CD4-positive, alpha-beta T cell treated with Interleukin-6 at 100 ng/mL for 8 hours (primary cell): ENCODE measurements at places on chromosomes 3 and 15.

DNA sequence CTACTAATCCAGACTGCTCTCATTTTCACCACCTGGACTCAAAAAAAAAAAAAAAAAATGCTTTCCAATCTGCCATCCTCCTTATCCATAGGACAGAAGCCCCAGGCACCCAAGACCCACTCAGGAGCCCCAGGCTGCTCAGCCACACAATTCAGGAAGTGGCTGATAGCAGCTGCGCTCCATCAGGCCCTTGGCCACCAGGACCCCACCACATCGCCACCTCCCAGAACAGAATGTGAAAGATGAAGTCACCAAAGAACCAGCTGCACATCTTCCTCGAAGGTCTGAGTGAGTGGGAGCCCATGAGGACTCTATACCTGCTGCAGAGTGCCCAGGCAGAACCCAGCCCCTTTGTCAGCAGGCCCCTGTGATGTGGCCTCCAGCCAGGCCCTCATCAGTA, 19.5 kb downstream of the POC1A start:
- no peak for DNase-seq

DNA sequence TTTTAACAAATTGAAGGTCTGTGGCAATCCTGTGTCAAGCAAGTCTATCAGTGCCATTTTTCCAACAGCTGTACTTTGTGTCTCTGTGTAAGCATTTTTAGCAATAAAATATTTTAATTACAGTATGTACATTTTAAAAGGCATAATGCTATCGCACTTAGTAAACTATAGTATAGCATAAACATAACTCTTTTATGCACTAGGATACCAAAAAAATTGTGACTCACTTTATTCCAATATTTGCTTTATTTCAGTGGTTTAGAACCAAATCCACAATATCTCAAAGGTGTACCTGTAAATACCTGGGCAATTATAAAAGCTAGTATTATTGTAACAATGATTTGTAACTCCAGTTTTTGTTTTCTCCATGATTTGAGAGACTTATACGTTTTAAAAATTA, 46.5 kb downstream of the FRMD5 start:
- no peak for DNase-seq

- no peak for DNase-seq
These were observed 78.0 kb downstream of the FSIP1 start for GRCh38 chr15:39704689-39705088.

GRCh38 chr3:31770822-31771326, 210.2 kb downstream of the OSBPL10 start:
- DNase-seq = no peak

- DNase-seq = no peak
These were observed 273.1 kb downstream of the GABRG3 start for GRCh38 chr15:27244047-27244446.

DNA sequence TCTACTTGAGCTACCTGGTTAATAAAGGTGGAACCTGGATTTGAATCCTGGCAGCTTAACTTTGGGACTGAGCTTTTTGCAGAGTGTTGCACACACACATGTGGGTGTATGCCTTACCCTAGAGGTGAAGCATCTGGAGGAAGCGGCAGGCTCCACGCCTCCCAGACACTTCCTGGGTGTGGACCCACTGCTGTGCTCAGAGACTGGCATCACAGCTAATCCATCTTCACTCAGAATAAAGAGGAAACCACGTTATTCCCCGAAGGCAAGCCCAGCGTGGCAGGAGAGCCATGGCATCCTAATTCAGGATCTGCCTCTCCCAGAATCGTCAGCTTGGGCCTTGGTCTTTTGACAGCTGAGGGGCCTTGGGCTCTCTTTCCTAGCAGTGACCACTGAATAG, 25.5 kb downstream of the CCDC13 start:
- DNase-seq = peak; percentile 56

- DNase-seq = peak; percentile 77
These were observed 318.7 kb upstream of the STT3B start for GRCh38 chr3:31213869-31214486.

- DNase-seq = no peak
These were observed 10.9 kb upstream of the DLL4 start for GRCh38 chr15:40918146-40918798.

- no peak for DNase-seq
These were observed 123.4 kb upstream of the LRRN1 start for GRCh38 chr3:3675801-3676200.

DNA sequence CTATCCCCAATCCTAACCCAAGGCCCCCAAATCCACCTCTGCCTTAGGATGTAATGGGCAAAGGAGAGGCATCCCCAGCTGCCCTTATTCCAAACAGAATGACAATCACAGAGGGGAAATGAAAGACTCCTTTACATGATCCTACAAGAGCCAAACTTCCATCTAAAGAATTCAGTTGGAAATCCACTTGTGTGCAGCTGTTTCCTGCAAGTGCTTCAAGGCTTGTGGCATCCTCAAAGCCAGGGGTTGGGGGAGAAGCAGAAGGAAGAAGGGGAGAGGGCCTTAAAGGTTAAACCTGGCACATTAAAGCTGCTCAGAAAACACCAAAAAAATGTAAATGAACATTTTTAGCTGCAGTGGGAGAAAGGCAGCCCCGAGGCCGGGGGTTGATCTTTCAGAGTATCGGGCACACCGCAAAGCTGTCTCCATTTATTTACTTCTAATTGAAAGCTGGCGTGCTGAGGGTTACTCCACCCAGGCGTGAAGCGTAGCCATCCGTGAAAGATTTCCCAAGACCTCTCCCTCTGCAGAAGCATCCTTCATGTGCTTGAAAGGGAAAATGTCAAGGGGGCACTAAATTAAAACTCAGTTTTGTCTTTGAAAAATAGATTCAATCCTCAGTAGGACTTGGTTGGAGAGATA, 217.8 kb downstream of the SHQ1 start:
- no peak for DNase-seq

- DNase-seq = no peak
These were observed 1.9 kb downstream of the OSBPL10 start for GRCh38 chr3:31979001-31979697.

GRCh38 chr3:153246806-153247205, 84.8 kb downstream of the RAP2B start:
- DNase-seq = no peak

DNA sequence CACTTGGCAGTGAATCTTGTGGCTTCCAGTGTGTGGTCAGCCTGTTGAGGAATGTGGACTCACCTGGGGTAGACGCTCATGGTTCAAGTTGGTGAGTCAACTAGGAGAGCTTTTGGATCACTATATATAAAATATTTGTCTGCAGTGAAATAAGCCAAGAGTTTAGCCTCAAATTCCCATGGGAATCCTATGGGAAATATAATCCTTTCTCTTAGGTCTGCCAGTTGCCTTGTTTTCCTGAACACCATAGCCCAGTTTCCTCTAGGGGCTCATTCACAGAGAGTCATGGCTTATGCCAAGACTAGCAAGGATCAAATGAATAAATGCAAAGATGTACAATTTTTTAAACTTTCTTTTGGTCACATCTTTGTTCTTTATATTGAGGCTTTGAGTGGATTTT, 100.1 kb upstream of the NPHP3 start:
- DNase-seq = no peak

DNA sequence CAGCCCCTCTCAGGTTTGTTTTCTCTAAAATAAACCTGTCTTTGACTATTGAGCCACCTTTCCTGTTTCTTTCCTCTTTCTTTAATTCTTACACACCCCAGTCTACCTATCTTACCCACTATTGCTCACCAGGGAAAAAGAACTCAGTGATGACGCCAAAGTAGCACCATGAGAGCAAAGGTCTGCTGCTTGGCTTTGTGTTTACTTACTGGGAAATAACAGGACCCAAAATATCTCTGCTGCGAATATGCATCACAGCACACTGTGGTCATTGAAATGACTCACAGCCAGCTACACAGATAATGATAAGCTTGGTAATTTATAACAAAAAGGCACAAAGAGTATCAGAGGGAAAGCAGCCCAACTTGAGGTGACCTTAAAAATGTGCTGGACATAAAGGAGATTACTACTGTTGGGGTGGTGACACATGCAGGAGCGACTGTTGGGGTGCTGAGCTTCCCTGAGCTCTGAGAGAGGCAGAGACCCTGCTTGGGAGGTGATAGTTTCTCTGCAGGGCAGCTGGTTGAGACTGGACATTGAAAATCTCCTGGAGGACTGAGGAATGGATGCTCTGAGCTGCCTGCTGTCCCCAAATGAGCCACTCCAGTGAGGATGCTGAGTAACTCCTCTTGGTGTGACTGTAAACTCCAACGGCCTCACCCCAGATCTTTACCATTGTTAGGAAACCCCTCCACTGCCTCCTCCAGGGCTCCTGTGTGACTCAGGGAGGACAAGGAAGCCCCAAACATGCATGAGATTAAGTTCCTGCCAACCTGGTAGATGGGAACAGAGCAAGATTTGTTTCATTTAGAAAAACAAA, 14.5 kb downstream of the EFCAB12 start:
- no peak for DNase-seq

DNA sequence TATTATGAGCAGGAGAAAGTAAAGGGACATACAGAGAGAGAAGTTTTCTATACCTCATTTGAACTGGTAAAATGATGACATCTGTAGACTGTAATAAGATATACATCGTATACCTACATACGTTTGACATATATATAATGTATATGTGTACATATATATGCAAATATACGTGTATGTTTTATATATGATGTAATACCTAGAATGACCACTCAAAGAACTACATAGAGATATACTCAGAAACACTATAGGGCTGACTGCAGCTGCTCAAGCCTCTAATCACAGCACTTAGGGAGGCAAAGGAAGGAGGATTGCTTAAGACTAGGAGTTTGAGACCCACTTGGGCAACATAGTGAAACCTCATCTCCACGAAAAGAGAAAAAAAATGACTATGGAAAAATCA, 48.5 kb upstream of the MCTP2 start:
- DNase-seq = no peak

GRCh38 chr3:124634210-124635168, 95.8 kb upstream of the UMPS start:
- DNase-seq = no peak

DNA sequence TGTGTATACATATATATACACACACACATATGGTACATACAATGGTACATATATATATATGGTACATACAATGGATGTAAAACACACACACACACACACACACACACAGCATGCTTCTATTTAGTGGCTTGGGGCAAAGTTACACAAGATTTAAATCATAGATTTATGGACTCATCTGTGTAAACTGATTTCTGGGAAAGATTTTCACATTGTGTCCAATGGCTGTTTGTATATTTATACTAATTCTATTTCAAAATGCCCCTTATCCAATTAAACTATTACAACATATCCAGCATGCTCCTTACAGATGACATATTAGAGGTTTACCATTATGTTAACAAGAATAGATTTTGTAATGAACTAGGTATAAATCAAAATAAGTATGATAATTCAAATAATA, 94.9 kb downstream of the ANO10 start:
- no peak for DNase-seq

GRCh38 chr15:93362203-93362602, 273.2 kb upstream of the RGMA start:
- DNase-seq = no peak

- DNase-seq = no peak
These were observed 55.2 kb downstream of the NPTN start for GRCh38 chr15:73578026-73578425.

DNA sequence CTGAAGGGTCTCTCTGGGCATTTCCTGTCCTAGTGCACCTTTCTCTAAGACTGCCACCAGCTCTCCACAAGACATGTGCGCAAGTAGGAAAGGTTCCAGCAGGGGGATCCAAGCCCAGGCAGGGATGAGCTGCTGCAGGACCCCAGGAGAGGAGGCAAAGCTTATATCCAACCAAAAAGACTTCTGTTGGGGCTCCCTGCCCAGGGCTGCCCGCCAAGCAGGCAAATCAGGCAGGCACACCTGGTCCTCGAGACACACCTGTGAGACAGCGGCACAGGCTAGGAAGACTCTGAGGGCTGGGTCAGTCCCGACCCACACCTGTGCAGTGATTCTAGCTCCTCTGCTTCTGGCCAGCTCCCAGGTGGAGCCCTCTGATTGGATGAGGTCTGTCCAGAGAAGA, 80.6 kb downstream of the MYLK start:
- no peak for DNase-seq

- no peak for DNase-seq
These were observed 4.7 kb upstream of the PAQR5 start for GRCh38 chr15:69293741-69294615.

GRCh38 chr3:40191850-40192448, 117.6 kb upstream of the EIF1B start:
- peak; percentile 53 for DNase-seq

DNA sequence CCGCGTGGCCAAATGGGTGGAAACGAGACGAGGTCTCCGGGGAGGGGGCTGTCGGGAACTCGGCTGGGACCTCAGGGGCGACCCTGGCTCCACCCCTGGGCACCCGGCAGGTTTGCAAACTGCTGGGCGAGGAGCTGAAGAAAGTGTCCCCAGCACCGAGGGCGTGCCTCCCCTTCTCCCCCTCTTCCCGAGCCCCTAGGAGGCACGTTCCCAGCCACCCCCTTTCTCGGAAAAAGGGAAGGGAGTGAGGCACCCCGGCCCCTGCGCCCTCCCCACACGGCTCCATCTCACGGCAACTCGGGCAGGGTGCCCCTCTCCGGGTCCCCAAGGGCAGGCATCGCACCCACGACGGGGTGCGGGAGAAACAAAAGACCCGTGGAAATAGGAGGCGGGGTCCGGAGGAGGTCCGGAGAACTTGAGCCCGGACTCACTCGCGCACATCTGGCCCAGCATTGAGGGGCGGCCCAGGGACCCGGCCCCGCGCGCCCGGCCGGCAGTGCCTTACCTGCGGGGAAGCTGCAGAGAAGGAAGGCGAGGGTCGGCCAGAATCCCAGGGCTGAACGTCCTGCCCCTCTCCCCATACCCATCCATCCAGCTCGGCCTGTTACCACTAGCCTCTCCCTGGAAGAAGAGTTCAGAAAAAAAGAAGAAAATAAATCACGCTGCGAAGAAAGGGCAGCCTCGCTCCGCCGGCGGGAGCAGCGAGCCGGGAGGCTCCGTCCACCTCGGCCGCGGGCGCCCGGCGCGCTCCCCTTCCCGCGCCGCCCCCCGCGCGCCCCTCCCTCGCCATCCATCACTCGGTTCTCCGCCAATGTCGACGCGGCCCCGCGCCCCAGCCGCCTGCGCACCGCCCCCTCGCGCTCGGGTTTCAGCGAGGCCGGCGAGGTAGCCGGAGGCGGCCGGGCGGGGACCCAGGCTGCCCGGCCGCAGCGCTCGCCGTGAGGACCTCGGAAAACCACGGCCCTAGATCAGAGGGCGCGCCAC, 16.3 kb downstream of the RGMA start:
- no peak for DNase-seq

DNA sequence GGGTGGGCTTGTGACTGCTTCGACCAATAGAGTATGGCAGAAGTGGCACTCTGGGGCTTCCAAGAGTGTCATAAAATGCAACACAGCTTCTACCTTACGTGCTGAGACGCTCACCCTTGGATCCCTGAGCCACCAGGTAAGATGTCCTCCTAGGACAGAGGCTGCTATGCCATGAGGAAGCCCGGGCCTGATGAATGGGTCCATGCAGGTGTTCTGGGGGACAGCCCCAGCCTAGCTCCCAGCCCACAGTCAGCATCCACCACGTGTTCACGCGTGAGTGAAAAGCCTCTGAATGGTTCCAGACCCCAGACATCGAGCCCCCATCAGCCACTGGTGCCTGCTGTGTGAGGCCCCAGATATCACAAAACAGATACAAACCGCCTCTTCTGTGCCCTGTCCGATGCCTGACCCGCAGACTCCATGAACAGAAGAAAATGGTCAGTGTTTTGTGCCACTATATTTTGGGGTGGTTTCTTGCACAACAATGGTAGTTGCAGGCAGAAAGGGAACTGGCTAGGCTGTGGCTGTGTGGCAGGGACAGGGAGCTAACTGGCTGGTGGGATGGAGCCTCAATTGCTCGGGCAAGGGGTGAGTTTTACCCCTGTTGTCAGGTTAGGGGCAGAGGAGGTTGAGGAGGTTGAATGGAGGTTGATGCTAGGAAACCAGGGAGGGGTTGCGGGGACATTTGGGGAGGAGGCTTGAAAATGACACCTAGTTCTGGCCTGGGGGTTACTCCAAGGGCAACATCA, 92.2 kb downstream of the LINGO1 start:
- no peak for DNase-seq
